Activated B cell treated with CpG ODN at 0.5 μM for 24 hours (primary cell): ENCODE measurements at places on chromosomes 11 and 22. TPM values are rescaled to one million over a fixed set of nuclear protein-coding genes. Genes with fewer than 3 reads are reported as not detected.

PLAAT2 gene
- total RNA-seq, result not detected in 2 replicates

C11orf91 gene
- total RNA-seq, result 0.49 TPM in 1 of 2 replicates, not detected in the other

RELT gene
- total RNA-seq, result 81.8 and 90.1 TPM in 2 replicates

SCN4B gene
- not detected in 2 replicates for total RNA-seq

DLG2 gene
- 2.3 and 2.7 TPM in 2 replicates for total RNA-seq

LRRN4CL gene
- 0.13 and 0.17 TPM in 2 replicates for total RNA-seq

DNA sequence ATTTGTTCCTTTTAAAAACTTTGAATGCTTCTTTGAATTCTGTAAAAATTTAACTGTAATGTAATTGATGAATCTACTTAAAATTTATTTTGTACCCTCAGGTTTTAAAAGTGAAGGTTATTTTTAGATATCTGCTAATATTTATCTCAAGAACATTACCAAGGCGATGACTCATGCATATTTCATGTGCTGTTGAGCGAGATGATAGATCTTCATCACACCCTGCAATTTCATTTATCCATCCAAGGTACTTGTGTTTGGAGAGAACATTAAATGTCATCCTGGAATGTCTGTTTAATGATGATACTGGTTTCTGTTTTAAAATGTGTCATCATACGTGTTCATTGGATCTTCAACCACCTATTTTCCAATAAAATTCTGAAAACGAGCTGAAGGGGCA is 6.7 kb upstream of the OOSP4A start:
- no peaks in the 10 kb centered on the region for H3K4me1 ChIP-seq
- no peaks in the 10 kb centered on the region for H3K36me3 ChIP-seq
- no peak overlapping the region for H3K27ac ChIP-seq
- peaks cover 10% of the 10 kb centered on the region for H3K27me3 ChIP-seq
- no peak for DNase-seq

DNA sequence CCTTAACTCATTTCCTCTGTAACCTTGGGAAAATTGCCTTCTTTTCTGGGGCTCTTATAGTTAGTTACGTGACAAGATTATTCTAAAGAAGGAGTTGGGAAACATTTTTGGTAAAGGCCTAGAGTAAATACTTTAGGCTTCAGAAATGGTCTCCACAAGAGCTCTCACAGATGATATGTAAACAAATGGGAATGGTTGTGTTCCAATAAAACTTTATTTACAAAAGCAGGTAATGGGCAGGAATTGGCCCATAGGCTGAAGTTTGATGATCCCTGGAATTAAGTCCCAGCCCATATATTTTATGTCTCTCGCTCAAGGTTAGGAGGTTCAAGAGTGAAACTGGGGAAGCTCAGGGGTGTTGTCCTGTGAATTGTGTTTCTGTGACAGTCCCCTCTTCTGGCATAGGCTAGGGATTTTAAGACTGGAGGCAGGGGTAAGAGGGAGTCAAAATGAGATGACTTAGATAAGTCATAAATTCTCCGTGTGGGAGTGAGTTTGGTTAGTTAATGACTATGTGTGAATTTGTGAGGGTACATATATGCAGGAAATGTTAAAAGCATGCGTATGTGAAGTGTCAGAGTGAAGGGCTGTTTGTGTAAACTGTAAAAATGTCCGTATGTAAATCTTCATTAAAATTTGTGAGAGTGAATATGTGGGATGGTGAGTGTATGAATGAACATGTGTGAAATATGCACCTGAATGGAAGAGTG is 7.4 kb upstream of the OR52B4 start:
- no peak for DNase-seq
- no peaks in the 10 kb centered on the region for H3K27me3 ChIP-seq
- no peaks in the 10 kb centered on the region for H3K36me3 ChIP-seq
- no peaks in the 10 kb centered on the region for H3K4me1 ChIP-seq
- H3K27ac ChIP-seq, result no peak overlapping the region
- H3K4me3 ChIP-seq, result no peak overlapping the region

DNA sequence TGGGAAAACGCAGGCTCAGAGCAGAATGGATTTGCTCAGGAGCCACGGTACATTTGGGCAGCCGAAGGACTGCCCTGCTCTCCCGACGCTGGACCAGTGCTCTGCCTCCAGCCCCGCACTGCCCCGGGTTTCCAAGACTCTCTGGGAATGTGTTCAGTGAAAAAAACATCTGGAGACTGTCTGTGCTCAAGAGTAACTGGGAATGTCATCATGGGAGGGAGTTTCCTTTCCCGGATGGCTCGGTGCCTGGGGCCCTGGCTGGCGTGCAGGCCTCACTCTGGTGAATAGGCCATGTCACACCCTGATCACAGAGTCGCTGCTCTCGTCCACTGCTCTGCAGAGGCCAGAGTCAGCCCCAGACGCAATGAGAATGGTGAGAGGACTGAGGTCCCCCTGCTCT is 9.8 kb upstream of the APOL6 start:
- H3K4me1 ChIP-seq, result no peaks in the 10 kb centered on the region
- no peak for DNase-seq
- no peaks in the 10 kb centered on the region for H3K36me3 ChIP-seq

DNA sequence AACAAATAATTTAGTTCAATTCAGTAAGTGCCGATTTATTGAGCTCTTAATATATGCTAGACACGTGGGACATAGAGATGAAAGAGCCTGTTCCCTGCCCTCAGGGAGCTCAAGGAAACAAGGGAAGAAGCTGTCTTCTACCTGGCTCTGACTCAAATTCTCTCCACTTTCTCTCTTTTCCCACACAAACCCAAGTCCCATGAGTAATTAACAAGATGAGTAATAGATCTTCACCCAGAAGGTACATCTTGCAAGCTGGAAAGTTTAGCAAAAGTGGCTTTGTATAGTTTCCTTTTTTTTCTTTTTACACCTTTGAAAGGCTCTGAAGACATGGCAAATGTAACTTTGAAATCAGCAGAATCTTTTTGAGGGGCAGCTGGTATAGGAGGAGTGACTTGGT is 48.2 kb upstream of the CHST1 start:
- H3K4me1 ChIP-seq, result no peaks in the 10 kb centered on the region
- H3K36me3 ChIP-seq, result no peaks in the 10 kb centered on the region
- H3K27me3 ChIP-seq, result peaks cover 20% of the 10 kb centered on the region

GRCh38 chr22:30246814-30247376 is 336 bp upstream of the LIF start:
- H3K36me3 ChIP-seq, result no peaks in the 10 kb centered on the region
- H3K4me3 ChIP-seq, result no peak overlapping the region
- no peak overlapping the region for H3K27ac ChIP-seq
- DNase-seq, result no peak
- H3K4me1 ChIP-seq, result peaks cover 14% of the 10 kb centered on the region

DNA sequence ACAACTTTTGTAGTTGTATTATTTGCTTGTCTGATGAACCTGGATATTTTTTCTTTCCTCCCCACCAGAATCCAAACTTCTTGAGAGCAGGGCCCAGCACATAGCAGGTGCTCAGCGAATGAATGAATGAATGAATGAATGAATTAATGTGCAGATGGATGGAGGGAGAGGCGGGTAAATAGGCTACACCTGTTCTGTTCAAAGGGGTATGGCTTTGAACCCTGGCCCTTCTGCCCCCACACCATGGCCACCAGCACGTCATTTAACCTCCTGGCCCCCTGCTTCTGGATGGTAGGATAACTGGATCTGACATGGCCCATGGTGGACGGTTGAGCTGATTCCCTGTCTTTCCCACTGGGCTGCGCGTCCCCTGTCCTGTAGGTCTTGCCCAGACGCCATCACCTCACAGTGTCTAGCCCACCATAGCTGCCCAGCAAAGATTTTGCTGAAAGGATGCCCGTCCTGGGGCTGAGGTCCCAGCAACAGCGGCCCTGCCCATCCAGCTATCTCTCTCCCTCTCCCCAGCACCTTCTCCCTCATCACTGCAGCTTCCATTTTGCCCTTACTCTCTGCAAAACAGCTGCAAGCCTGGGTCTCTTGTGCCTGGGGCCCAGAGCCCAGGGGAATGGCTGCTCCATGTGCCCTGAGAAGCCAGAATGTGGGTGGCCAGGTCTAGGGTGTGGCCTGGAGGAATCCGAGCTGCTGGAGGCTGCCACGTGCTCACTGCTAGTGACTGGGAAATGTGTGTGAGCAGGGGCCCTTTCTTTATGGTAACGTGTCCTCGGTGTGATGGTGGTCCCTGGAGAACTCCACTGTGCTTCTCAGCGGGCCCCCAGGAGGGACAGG is 49.3 kb upstream of the LINC01488 start:
- no peaks in the 10 kb centered on the region for H3K4me1 ChIP-seq
- no peak for DNase-seq
- H3K27me3 ChIP-seq, result peaks cover 13% of the 10 kb centered on the region
- H3K4me3 ChIP-seq, result no peak overlapping the region
- no peak overlapping the region for H3K27ac ChIP-seq

DNA sequence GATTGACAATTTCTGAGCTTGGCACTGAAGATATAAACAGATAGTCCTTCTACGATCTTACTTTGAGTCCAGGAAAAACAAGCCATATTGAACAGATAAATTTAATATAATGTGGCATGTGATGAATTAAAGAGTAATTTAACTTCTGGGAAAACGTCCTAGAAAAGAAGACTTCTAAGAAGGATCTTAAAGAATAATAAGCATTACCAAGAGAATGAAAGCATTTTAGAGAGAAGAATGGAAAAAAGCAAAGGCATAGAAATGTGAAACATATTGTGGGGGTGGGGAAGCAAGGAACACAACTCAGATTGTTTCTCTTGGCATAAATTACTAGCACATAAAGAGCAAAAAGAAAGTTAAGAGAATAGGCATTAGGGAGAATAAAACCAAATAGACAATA is 5.4 kb downstream of the DDIAS start:
- DNase-seq, result no peak
- H3K4me1 ChIP-seq, result peaks cover 39% of the 10 kb centered on the region
- peaks cover 1% of the 10 kb centered on the region for H3K36me3 ChIP-seq
- no peaks in the 10 kb centered on the region for H3K27me3 ChIP-seq
- H3K4me3 ChIP-seq, result no peak overlapping the region

DNA sequence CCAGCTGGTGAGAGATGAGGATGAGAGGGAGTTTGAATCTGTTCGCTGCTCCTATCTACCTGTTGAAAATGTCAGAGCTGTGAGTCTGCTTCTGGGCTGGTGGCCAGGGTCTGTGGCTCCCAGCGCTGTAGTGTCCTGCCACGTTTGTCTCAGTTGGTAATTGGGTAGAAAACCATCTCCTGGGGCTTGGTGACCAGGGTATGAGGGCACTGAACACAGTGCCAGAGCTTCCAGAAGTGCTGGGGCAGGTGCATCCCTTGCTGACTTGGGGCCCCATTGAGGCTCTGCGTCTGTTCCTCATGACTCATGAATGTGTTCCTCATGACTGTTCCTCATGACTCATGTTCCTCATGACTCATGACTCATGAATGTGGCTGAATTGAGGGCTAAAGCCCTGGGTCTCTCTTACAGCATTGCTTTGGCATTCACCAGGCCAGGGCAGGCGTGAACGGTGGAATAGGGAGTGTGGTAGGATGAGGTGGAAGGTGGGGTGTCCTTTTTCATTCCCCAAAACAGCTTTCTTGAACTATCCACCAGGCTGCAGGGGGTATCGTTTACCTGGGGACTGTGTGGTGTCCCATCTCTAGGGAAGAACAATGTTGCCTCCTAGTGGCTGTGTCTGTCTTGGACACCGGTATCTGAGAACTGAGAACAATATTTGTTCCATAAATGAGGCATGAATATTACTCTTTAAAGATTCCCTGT is 139.5 kb downstream of the COMMD9 start:
- no peak overlapping the region for H3K4me3 ChIP-seq
- H3K27ac ChIP-seq, result peak overlapping the region; percentile 70
- DNase-seq, result no peak
- H3K4me1 ChIP-seq, result peaks cover 4% of the 10 kb centered on the region

DNA sequence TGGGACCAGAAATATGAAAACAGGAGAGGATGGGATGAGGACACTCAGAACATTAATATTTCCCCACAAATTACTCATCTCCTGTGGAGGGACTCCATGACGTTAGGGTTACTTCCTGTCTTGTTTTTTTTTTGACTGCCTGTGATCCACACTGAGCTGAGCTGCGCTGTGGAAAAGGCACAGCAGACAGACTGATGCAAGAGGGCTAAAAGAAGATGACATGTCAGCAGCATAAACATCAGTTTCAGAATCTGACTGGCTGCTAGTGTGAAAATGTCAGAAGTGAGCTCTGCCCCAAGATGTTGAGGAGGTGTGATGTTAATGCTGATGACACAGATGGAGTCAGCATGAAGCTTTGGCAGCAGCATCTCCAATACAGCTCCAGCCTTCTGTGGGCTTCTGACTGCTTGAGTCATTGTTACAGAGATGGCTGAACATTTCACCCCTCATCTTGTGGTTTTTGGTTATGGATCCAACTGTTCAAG is 286.8 kb downstream of the BLID start:
- no peak overlapping the region for H3K27ac ChIP-seq
- no peak overlapping the region for H3K4me3 ChIP-seq
- no peaks in the 10 kb centered on the region for H3K27me3 ChIP-seq
- no peak for DNase-seq

DNA sequence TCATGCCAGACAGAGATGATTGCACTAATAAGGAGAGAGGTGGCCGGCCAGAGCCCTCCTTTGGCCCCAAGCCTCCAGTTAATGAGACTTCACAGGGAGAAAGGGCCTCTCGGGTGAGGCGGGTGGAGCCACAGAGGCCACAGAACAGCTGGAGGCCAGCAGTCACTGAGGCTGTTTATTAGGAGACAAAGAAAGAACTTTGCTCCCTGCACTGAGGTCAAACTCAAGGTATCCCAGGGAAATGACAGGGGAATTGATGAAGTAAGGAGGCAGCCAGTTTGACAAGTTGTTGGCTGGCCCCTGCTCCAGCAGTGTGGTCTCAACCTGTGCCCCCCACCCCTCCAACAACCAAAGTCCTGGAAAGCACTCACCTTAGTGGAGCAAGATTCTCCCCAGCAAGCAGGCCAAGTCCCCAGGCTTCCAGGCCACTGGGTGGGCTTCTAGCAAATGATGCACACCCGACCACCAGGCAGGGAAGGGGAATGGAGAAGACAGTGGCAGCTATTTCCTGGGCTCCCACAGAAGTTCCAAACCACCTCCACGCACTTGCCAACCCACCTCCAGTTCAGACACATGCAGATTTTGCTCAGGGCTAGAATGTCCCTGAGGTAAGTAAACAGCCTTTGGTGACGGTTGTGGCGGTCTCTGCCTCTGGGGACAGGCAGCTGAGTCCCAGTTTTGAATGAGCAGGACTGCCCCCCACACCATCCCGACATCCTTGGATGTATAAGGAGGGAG is 53.2 kb downstream of the RPUSD4 start:
- H3K4me3 ChIP-seq, result no peak overlapping the region
- DNase-seq, result no peak
- no peaks in the 10 kb centered on the region for H3K4me1 ChIP-seq
- H3K36me3 ChIP-seq, result no peaks in the 10 kb centered on the region
- H3K27ac ChIP-seq, result no peak overlapping the region
